Panc1 (cell line): ENCODE measurements at places on chromosomes 13 and 19. TPM values are rescaled to one million over a fixed set of nuclear protein-coding genes. Genes with fewer than 3 reads are reported as not detected.

Gene SIGLECL1
- total RNA-seq = not detected

Gene MIR17HG
- 3.1 TPM for total RNA-seq

Gene CGB3
- total RNA-seq = not detected

Gene PSG11
- not detected for total RNA-seq

Gene NECTIN2
- total RNA-seq = 104 TPM

Gene LILRA5
- not detected for total RNA-seq

Gene CAPS
- 9.2 TPM for total RNA-seq

Gene KIR2DL3
- total RNA-seq = not detected

Gene SDHAF1
- 19.0 TPM for total RNA-seq
